ENCODE measurements at places on chromosomes 7 and 10.

GRCh38 chr10:697097-697875 lies 7.8 kb upstream of the DIP2C start:
- DNase-seq = no peak

DNA sequence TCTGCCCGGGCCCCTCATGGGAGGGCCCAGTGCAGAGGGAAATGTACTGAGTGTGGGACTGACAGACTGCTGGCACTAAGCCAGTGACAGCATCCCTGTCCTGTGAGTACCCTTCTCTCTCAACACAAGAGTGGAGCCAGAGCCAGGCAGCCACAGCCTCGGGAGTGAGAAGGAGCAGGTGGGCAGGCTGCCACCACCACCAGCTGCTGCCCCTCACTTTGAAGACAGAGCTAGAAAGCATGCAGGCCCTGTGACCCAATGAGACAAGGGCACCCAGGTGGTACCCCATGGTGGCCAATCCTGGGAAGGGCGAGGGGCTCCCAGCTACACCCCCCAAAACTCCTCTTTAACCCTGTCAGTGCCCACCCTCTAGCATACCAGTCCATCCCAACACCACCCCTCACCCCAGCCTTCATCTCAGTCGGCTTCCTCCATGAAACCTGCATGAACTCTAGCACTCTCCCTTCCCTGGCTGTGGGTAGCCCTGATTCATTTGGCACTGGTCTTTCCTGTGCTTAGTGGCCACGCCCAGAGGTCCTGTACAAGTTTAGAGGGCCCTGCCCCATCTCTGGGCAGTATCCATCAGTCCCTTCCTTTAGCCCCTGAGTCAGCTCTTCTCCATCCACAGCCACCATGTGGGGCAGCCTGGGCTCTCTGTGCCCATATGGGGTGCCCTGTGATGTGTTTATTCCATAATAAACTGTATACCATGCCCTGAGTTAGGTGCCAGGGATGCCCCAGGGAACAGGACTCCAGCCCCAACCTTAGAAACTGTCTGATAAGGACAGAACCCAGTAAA lies 207.0 kb upstream of the ZMIZ1 start:
- DNase-seq = no peak

DNA sequence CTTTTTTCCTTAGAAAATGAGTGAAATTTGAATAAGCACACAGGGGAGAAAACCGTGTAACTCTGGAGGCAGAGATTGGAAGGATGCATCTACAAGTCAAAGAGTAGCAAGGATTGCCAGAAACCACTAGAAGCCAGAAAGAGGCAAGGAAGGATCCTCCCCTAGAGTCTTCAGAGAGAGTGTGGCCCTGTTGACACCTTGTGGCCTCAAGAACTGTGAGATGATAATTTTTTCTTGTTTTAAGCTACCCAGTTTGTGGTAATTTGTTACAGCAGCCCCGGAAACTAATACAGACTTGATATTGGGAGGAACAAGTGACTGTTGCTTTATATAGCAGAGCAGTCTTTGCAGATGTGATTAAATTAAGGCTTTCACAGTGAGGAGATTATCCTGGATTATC lies 3.6 kb upstream of the GIMAP7 start:
- no peak for DNase-seq

GRCh38 chr7:135707570-135707966 lies 20.4 kb downstream of the SLC13A4 start:
- no peak for DNase-seq

- DNase-seq = no peak
Observed at GRCh38 chr7:128235471-128235870, 5.6 kb upstream of the LEP start.

- DNase-seq = no peak
Observed at GRCh38 chr10:60714233-60714632, 64.0 kb upstream of the CDK1 start.

DNA sequence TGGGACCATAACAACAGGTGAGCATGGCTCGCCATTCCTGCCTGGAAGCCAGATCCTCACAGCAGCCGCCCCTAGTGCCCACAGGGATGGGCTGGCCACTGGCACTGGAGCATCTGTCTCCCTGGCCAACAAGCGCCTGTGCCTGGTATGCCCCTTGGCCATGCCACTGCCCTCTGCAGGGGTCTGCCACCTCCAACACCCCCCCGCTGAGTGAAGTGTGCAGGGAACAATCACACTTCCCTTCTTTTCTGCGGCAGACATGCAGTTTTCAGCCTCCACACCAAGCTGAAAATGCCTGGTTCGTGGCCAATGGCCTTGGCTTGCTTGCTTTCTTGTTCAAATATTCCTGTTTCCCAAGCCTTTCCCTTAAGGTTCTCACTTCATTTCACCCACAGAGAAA lies 50.7 kb downstream of the HSPA12A start:
- no peak for DNase-seq

GRCh38 chr7:42831718-42832522 lies 80.0 kb downstream of the C7orf25 start:
- no peak for DNase-seq

DNA sequence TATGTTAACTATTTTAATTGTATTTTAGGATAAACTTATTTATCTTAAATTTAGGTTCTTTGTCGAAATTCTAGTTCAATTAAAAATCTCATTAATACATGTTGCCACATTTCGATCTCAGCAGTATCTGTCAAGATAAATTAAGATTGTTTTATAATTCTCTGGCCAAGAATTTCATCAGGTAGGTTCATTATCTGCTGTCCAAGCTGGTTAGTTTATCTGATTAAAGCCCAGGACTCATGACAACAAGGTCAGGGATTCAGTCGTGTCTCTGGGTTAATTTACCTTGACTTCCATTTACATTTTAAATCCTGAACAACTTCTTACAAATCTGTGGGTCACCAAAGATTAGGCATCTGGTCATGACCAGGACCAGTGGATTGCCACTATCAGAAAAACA lies 7.6 kb downstream of the STEAP4 start:
- DNase-seq = no peak

GRCh38 chr10:131000743-131001142 lies 310.8 kb downstream of the TCERG1L start:
- no peak for DNase-seq

DNA sequence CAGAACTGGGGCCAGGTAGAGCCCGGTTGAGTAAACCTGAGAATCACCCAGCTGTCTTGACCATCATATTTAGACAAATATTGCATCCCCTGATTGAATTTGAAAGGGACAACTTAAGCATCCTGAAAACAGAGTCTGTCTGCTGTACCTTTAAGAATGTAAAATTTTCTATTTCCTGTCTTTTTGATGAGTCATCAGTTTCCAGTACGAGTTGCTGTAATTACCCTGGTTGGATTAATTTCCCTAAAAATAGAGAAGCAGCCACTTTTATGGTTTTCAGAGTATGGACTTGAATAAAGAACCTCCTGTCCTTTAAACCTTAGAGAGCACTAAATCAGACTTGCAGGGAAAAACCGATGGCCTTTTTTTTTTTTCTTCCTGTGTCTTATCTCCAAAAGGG lies 164.6 kb upstream of the SH2B2 start:
- no peak for DNase-seq

- no peak for DNase-seq
Observed at GRCh38 chr10:83373671-83374070, 765.6 kb upstream of the GHITM start.

DNA sequence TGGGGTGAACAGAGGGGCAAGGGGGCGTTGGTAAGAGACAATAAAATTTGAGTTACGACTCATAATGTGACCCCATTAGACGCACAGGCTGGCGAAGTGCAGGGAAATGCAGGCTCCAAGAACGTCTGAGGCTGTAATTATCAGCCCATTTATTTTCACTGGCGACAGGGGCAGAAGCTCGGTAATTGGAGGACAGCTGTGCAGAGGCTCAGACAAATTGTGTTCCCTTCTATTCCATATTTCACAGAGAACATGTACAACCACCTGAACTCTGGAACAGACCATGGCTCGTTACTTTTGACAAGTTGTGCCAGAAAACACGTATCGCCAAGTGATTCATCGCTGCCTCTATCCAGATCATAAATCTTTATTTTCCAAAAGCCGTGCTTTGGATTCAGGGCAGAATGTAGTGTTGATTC lies 137.3 kb upstream of the FRMD4A start:
- DNase-seq = no peak
